ENCODE measurements at places on chromosomes 2 and 18.

GRCh38 chr2:10279946-10280463 is 22.7 kb upstream of the HPCAL1 start:
- DNase-seq, result no peak

DNA sequence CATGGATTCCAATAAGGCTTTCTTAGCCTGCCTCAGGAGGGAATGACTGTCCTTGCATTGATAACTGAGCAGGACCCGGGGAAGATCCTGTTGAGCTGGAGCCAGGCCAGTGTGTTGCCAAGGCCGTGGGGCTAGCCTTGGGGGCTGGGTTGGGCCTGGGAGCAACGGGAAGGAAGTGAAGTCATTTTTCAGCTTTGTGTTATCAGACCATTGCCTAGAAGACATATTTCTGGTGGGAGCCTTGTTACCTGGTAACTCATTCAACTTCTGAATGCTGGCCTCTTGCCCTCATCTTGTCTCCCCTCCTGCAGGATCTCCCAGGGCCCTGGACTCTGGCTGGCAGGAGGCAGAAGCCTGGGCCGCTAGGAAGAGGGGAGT is 92.7 kb upstream of the MGAT5 start:
- no peak for DNase-seq

- DNase-seq, result no peak
These were observed 15.7 kb downstream of the TTR start for GRCh38 chr18:31607384-31607783.

- no peak for DNase-seq
These were observed 59.8 kb downstream of the GTF2A1L start for GRCh38 chr2:48677450-48677849.

DNA sequence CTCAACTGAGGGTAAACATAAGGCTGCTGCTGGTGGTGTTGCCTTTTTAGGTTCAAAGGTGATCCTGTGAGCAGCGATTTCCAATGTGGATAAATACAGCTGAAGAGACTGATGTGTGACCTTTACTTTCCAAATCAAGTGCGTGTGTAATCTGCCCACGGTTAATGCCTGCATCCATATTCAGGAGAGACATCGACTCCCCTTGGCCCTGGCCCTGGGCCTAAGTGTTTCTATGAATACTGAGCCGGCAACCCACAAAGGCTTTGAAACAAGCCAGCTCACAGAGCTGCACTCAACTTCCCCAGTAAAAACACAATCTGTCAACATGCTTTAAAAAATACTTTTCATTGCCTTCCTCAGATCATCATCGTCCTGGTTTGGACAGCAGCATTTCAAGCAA is 1026.6 kb downstream of the TMEM182 start:
- DNase-seq, result no peak

- DNase-seq, result no peak
These were observed 45.5 kb downstream of the PPP3R1 start for GRCh38 chr2:68206793-68207192.

- no peak for DNase-seq
These were observed 399.3 kb downstream of the BCL11A start for GRCh38 chr2:60154142-60154541.

- DNase-seq, result no peak
These were observed 59.7 kb upstream of the GALNT5 start for GRCh38 chr2:157197848-157198247.

GRCh38 chr2:182911813-182912517 is 45.5 kb upstream of the FRZB start:
- DNase-seq, result no peak
